ENCODE measurements at places on chromosomes 11 and 22. TPM values are rescaled to one million over a fixed set of nuclear protein-coding genes. Genes with fewer than 3 reads are reported as not detected.

The TRIM64C gene
- total RNA-seq = not detected

GRCh38 chr11:119520400-119520799, 97.4 kb upstream of the THY1 start:
- no peak overlapping the region for H3K27ac ChIP-seq
- peaks cover 5% of the 10 kb centered on the region for H3K27me3 ChIP-seq
- DNase-seq = no peak
- no peaks in the 10 kb centered on the region for H3K4me1 ChIP-seq
- no peak overlapping the region for H3K4me3 ChIP-seq

- peak; percentile 15 for DNase-seq
- H3K27ac ChIP-seq = no peak overlapping the region
- H3K27me3 ChIP-seq = peaks cover 14% of the 10 kb centered on the region
- no peaks in the 10 kb centered on the region for H3K36me3 ChIP-seq
- H3K4me3 ChIP-seq = peak overlapping the region; percentile 52
Measured at GRCh38 chr11:59102259-59102765, 4.7 kb upstream of the FAM111B start.

The BBOX1 gene
- not detected for total RNA-seq

The UPB1 gene
- 2.7 TPM for total RNA-seq

The PHLDA2 gene
- total RNA-seq = 1.1 TPM

DNA sequence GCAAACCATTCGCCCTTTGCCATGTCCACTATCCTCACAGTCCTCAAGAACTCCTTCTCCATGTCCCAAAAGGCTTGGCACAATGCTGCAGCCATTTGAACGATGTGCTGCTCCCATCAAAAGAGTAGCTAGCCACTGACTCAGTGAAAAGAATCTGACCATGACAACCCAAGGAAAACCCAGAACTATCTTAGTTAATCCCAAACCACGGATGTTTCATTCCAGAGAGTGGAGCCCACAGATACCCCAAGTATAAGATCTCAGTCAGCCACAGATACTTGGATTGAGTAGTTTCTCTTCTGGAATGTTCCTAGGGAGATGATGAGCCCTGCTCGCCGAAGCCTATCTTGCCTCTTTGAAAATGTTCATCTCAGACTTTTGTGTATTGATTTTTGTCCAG, 176.9 kb downstream of the NAV2 start:
- H3K36me3 ChIP-seq = no peaks in the 10 kb centered on the region
- DNase-seq = no peak
- no peak overlapping the region for H3K4me3 ChIP-seq
- H3K27me3 ChIP-seq = no peaks in the 10 kb centered on the region
- H3K4me1 ChIP-seq = no peaks in the 10 kb centered on the region

GRCh38 chr11:2518983-2519340, 74.2 kb downstream of the KCNQ1 start:
- no peak overlapping the region for H3K4me3 ChIP-seq
- H3K27me3 ChIP-seq = no peaks in the 10 kb centered on the region
- H3K4me1 ChIP-seq = no peaks in the 10 kb centered on the region
- H3K36me3 ChIP-seq = no peaks in the 10 kb centered on the region
- no peak for DNase-seq

The HORMAD2 gene
- not detected for total RNA-seq

The SLC37A2 gene
- 0.34 TPM for total RNA-seq

The SREBF2 gene
- total RNA-seq = 67.2 TPM

DNA sequence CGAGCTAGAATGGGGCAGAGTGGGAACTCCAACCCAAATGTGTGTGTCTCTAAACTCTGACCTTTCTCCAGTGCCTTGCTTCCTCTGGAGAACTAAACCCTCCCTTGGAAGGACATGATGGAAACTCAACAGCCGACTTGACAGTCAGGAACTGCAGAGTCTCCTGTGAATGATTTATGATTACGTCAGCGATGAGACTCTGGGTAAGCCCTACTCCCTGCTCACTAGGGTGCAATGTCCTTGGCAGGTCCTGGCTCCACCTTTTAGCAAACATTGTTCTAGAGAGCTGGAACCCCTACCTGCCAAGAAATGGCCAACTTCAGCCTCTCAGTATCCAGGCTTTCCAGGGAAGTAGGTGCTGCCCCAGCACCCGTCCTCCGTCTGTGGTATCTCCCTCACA, 96.1 kb upstream of the CD82 start:
- DNase-seq = no peak
- no peaks in the 10 kb centered on the region for H3K4me1 ChIP-seq
- no peaks in the 10 kb centered on the region for H3K36me3 ChIP-seq
- no peak overlapping the region for H3K27ac ChIP-seq
- H3K4me3 ChIP-seq = no peak overlapping the region

The SLCO2B1 gene
- not detected for total RNA-seq

The MRGPRF gene
- not detected for total RNA-seq

DNA sequence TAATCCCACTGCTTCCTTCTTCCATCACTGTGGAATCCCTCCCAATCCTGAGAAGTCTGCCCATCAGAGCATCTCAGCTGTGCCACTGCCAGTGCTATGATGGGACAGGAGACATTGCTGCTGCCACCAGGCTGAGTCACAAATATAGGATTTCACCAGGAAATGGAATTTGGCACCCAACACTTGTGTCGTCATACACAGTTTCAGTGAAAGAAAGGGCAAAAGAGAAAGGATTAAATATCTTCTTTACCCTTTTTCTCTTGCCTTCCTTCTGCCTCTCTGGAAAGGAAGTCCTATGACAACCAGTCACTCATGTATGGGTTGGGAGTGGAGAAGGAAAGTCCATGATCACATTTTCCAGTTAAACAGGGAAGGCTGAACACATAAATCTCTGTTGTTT, 133.4 kb downstream of the SPON1 start:
- no peaks in the 10 kb centered on the region for H3K4me1 ChIP-seq
- H3K36me3 ChIP-seq = no peaks in the 10 kb centered on the region
- no peak overlapping the region for H3K4me3 ChIP-seq
- no peaks in the 10 kb centered on the region for H3K27me3 ChIP-seq

GRCh38 chr11:123406441-123407129, 23.5 kb upstream of the GRAMD1B start:
- H3K4me1 ChIP-seq = peaks cover 5% of the 10 kb centered on the region
- no peak for DNase-seq
- H3K27me3 ChIP-seq = no peaks in the 10 kb centered on the region
- H3K4me3 ChIP-seq = no peak overlapping the region
- H3K36me3 ChIP-seq = no peaks in the 10 kb centered on the region

DNA sequence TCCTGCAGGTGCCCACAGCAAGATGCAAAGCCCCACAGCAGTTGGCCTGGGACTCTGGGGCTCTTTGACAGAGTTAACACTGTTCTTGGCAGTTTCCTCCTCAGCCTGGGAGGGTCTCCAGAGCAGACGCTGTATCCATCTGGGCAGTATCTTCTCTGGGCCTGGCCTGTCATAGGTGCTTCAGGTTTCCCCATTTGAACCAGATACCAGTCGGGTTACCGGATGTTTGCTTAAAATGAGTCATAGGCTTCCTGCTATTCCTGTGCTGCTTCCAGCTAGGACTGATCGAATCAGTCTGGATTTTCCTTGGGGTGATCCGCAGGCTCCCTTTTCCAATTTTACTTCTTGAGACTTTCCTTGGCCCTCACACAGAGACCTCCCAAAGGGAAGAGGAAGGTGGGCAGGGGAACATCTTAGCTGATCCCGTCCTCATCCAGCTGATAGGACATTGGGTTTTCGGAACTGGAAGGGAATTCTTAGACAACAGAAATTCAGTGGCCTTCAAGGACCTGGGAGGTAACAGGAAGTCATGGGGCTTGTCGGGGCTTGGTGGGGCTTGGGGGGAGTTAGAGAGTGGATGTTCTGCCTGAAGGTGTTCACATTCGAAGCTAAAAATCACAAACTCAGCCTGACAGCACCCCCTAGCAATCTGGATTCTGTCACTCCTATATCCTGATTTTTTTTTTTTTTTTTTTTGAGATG, 2.4 kb upstream of the RANGAP1 start:
- peaks cover 14% of the 10 kb centered on the region for H3K36me3 ChIP-seq
- no peak overlapping the region for H3K27ac ChIP-seq
- DNase-seq = no peak
- H3K4me1 ChIP-seq = peaks cover 27% of the 10 kb centered on the region
- H3K4me3 ChIP-seq = no peak overlapping the region

The CECR2 gene
- total RNA-seq = not detected

GRCh38 chr11:123186286-123186685, 8.8 kb downstream of the CLMP start:
- H3K36me3 ChIP-seq = no peaks in the 10 kb centered on the region
- no peak overlapping the region for H3K4me3 ChIP-seq
- no peak for DNase-seq
- peaks cover 19% of the 10 kb centered on the region for H3K27me3 ChIP-seq
- H3K27ac ChIP-seq = no peak overlapping the region
- no peaks in the 10 kb centered on the region for H3K4me1 ChIP-seq

DNA sequence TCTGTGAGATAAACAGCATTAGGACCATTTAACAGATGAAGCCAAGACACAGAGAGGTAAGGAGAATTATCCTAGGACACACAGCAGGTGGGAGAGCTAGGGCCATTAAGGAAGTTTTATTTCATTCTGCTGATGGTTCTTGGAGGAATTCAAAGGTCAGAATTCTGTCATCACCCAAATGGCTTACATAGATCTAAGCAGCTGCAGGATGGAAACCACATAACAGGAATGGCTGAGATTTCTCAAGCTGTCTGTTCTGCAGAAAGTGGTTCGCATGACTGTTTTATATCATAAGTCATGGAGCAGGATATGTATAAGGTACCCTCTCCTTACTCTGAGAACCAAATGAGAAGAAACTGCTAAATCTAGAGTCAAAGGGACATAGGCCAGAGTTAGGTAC, 163.2 kb upstream of the NARS2 start:
- no peak for DNase-seq
- no peaks in the 10 kb centered on the region for H3K36me3 ChIP-seq
- no peak overlapping the region for H3K4me3 ChIP-seq

DNA sequence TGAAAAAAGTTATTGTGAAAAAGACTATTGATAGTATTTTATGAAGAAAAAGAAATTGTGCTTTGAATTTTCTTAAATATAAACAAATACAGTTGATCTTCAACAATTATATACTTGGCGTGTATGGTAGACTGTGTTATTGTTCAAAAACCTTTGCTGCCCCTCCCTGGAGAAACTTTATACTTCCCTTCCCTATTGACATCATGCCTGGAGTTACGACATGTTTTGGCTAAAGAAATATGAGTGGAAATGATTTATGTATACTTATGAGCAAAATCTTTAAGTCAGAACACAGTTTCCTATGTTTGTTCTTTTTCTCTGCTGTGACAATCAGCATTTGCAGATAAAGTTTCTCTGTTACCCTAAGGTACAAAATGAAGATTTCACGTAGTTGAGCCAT, 243.8 kb downstream of the TMEM135 start:
- H3K36me3 ChIP-seq = no peaks in the 10 kb centered on the region
- H3K4me3 ChIP-seq = no peak overlapping the region

DNA sequence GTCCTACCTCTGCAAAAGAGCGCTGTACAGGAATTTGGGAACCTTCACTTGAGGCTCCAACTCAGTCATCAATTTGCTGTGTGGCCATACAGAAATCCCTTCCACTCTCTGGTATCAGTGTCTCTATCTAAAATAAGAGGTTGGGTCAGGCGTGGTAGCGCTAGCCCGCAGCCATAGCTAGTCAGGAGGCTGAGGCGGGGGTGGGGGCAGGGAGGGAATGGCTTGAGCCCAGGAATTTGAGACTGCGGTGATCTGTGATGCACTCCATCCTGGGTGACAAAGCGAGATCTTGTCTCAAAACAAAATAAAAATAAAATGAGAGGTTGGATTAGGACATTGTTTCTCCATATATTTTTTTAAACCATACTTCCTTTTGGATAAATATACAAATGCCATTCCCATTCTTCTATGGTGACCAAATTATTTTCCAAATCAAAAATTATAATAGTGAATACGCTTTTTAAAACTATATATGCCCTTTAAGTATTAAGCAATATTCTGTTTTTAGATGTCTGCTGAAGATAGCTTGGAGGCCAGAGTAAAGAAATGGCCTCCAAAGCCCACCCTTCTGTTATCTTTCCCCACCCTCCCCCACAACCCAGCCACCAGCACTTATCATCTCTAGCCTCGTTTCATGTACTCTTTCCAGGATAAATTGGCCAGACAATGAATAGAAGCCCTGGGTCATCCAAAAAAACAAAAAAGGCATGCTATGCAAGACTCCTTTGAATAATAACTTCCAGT, 87.2 kb downstream of the PLEKHA7 start:
- no peak overlapping the region for H3K4me3 ChIP-seq
- DNase-seq = no peak
- H3K36me3 ChIP-seq = no peaks in the 10 kb centered on the region
- H3K27me3 ChIP-seq = peaks cover 24% of the 10 kb centered on the region

The MMP13 gene
- total RNA-seq = not detected

The DEFB131B gene
- not detected for total RNA-seq

DNA sequence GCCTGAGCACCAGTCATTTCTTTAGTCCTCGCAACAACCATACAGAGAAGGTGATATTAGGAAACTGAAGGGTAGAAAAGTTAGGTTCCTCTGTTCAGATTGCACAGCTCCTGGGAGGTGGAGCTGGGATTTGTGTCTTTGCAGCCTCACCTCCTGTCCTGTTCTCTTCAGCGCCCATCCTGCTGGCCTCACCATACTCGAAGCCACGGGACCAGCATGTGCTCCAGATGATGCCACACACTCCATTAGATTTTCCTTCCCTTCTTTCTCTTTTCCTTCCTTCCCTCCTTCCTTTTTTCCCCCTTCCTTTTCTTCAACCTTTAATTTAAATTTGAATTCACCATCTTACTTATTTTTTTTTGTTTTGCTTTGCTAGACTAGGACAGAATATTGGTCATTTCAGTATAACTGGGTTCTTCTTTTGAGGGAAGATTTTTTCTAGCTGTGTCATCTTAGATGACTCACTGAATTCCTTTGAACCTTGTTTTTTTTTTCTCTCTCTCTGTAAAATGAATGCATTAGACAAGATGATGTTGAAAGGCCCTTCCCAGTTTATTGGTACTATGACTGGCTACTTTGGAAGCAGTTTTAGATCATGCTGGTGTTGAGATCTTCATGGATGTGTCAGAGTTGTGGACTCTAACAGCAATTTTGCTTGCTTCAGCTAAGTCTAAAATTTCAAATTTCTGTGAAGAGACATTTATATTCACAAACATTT, 662.5 kb upstream of the TENM4 start:
- H3K36me3 ChIP-seq = no peaks in the 10 kb centered on the region
- no peaks in the 10 kb centered on the region for H3K4me1 ChIP-seq
- no peak overlapping the region for H3K4me3 ChIP-seq
- DNase-seq = no peak
- no peaks in the 10 kb centered on the region for H3K27me3 ChIP-seq
- no peak overlapping the region for H3K27ac ChIP-seq
